ENCODE measurements at places on chromosomes 3 and 15. TPM values are rescaled to one million over a fixed set of nuclear protein-coding genes. Genes with fewer than 3 reads are reported as not detected.

The LRRC31 gene
- not detected for total RNA-seq

The DUOXA1 gene
- not detected for total RNA-seq

The KLHL40 gene
- total RNA-seq, result not detected

The CLCN2 gene
- 14.2 TPM for total RNA-seq

The NAA80 gene
- total RNA-seq, result 16.3 TPM
